ENCODE measurements at places on chromosomes 7 and 10. TPM values are rescaled to one million over a fixed set of nuclear protein-coding genes. Genes with fewer than 3 reads are reported as not detected.
A peak's percentile ranks its signal among the peaks of the same experiment; 100 is the strongest.

GRCh38 chr10:87866412-87866974, 3.1 kb downstream of the PTEN start:
- no peak for DNase-seq

- DNase-seq, result no peak
Measured at GRCh38 chr10:103824281-103824680, 31.1 kb downstream of the SH3PXD2A start.

DNA sequence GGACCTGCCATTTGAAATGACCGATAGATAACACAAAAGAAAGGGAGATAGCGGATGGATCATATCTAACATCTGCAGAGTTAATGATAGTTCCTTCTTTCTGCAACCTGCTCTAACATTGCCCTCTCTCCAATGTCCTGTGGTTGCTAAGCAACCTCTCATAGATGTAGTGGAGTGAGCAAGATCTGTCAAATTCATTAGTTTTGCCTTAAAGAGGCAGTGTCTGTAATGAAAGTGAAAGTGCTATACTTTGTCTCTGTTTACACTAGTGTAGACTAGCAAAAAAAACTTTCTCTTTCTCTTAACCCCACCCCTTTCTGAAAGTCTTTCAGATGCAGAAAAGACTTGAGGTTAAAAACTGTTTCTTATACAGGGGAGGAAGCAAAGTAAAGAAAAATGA, 1196.9 kb downstream of the SORCS3 start:
- DNase-seq, result no peak

- no peak for DNase-seq
Measured at GRCh38 chr10:78634835-78635234, 433.9 kb upstream of the ZMIZ1 start.

GRCh38 chr10:125055446-125055845, 104.9 kb downstream of the CTBP2 start:
- no peak for DNase-seq

GRCh38 chr7:36278620-36279172, 111.0 kb upstream of the ANLN start:
- DNase-seq, result peak; percentile 29

Gene ADRB1
- total RNA-seq, result not detected

DNA sequence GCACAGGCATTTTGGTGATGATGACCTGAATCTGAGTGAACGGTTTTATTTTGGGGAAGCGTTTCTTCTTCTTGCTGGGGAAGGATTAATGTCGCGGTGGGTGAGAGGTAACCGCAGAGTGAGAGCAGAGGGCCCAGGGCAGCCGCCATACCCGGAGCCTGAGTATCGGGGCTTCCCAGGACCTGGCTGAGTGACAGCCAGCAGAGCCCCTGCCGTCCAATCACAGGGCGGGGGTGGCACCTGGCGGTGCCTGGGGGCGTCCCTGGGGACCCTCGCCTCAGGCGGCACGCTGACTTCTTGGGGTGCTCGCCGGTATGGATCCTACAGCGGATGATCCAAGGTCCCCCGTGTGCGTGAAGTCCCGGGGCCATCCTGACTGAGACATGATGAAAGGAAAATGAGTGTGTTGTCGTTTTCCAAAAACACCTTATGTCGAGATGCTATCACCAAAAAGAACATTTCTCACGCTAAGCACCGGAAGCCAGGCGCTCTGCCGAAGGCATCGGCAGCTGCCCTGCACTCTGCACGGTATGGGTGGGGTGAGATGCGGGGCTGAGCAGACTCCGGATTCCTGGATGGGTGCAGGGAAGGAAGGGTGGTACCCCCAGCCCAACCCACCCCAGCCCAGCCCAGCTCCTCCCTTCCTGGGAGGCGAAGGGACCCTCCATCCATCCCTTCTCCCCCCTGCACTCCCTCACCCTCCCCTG, 227.9 kb upstream of the SHH start:
- no peak for DNase-seq

Gene CYP26C1
- total RNA-seq, result not detected

DNA sequence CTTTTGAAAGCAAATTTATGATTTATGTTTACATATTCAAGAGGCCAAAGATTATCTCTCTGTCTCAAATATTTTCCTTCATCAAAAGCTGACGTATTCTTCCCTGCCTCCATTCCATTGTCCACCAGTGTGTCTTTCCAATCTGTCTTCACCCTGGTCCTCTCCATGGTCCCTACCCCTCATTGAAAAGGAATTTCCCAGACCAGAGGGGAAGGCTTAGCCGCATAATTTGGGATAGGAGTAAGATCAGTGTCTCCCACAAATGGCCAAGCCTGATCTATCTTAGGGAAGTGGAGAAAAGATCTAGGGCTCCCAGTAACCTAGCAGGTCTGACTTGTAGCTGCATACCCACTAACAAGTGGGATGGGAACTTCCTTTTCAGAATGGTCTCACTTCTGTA, 46.3 kb upstream of the ZNF800 start:
- DNase-seq, result no peak

- DNase-seq, result no peak
Measured at GRCh38 chr7:13457790-13458189, 531.7 kb downstream of the ETV1 start.

DNA sequence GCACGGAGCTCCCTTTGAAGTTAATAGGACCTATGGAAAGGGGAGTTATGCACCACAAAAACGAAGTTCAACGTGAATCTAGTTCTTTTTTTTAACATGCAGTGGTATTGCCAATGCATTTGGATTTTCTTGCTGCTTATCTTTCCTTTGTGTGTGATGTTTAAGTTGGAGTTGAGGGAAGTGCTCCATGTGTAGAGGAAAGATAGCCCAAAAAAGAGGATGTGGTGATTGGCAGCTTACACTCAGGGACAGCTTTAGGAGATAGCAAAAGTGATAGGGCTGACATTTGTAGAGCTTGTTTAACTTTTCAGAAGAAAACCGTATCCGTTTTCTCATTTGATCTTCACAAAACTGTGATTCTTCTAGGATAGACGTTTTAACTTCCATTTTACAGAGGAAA, 101.3 kb downstream of the MDFIC start:
- DNase-seq, result no peak

Gene BMPER
- 17.1 TPM for total RNA-seq

Gene CAV2
- total RNA-seq, result 41.4 TPM

- no peak for DNase-seq
Measured at GRCh38 chr10:553233-553632, 136.2 kb downstream of the DIP2C start.

Gene TLX1
- 0.29 TPM for total RNA-seq

Gene DNAH11
- 3.1 TPM for total RNA-seq

DNA sequence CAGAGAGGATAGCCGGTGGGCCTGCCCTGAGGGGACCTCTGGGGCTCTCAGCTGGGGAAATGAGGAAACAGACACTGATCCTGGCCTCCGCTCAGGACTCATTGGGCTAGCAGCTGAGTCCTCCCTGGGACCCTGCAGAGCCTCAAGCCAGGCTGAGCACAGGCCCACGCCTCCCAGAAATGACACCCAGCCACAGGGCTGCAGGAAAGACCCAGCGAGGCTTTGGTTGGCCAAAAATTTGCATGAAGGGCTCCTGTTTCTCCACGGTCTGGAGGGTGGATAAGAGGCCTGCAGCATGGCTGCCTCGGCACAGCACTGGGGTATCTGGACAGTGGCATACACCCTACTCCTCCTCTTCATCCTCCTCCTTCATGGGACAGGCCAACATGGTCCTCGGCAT, 60.4 kb downstream of the ZNF33B start:
- DNase-seq, result no peak

DNA sequence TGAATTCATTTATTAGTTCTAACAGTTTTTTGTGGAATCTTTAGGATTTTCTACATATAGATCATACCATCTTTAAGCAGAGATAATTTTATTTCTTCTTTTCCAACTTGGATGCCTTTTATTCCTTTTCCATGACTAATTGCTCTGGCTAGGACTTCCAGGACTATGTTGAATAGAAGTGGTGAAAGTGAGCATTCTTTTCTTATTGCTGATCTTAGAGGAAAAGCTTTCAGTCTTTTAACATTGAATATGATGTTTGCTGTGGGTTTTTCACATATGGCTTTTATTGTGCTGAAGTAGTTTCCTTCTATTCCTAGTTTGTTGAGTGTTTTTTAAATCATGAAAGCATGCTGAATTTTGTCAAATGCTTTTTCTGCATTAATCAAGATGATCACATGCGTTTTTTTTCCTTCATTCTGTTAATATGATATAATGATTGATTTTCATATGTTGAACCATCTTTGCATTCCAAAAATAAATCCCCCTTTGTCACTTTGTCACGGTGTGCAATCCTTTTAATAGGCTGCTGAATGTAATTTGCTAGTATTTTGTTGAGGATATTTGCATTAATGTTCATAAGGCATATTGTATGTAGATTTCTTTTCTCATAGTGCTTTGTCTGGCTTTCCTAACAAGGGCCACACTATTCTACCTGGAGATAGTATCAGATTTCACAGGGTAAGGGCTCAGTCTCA, 92.9 kb downstream of the ZNF467 start:
- DNase-seq, result no peak

Gene CPXM2
- 0.70 TPM for total RNA-seq

- DNase-seq, result no peak
Measured at GRCh38 chr10:18158773-18159265, 18.6 kb downstream of the CACNB2 start.

GRCh38 chr7:118793582-118793981, 569.1 kb downstream of the ANKRD7 start:
- DNase-seq, result no peak

DNA sequence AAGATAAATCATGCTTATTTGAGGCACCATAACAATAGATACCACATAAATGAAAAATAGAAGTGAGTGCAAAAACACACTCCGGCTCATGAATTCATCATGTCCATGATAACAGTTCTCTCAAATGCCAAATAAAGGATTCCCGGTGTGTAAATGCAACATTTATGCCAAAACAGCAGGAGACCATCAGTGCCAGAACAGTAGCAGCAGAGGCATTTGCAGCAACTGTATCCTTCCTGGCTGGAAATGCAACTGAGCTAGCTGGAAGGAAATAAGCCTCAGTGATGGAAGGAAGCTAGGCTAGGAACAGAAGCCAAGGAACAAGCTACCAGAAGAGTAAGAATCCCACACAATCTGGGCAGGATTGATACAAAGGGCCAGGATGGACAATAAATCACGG, 79.9 kb upstream of the THSD7A start:
- no peak for DNase-seq

- DNase-seq, result no peak
Measured at GRCh38 chr7:111104710-111105109, 13.8 kb downstream of the LRRN3 start.

GRCh38 chr10:71534568-71535194, 138.0 kb downstream of the CDH23 start:
- DNase-seq, result no peak

Gene CPN1
- total RNA-seq, result 60.8 TPM

Gene DEPP1
- total RNA-seq, result 46.0 TPM

Gene NODAL
- total RNA-seq, result not detected

DNA sequence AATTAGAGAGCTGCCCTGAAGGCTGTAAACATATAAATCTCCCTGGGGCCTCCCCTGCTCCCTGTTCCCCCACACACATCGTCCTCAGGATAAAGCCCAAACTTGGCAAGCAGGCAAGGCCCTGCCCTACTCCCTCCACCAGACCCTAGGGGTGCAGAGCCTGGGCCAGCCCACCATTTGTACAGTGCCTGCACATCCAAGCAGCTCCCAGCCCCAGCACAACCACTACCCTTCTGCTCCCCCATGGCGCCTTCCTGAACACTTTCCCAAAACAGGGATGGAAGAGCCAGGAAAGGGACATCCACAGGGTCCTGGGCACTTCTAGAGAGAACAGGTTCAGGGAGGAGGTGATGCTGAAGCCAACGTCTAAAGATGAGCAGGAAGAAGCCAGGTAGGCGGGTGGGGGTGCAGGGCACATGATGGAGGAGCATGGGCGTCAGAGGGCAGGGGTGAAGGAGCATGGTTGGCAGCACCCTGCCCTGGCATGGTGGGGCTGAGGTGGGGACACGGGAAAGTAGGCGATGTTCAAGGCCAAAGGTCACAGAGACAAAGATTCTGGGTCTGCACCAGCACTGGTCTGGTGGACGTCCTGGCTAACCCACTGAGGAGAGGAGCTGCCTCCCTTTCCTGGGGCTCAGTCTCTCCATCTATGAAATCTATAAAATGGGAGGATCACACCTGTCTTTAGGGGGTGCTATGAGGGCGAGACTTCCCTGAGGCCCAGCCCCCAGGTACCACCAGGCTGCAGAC, 140.6 kb downstream of the ARHGAP22 start:
- DNase-seq, result peak; percentile 35

GRCh38 chr7:128697302-128697905, 25.3 kb downstream of the GARIN1A start:
- DNase-seq, result peak; percentile 35

Gene EBF3
- not detected for total RNA-seq

Gene GHRHR
- not detected for total RNA-seq

All from right lobe of liver (tissue), 6 donors.